Mesothelial cell of epicardium (in vitro differentiated cells): ENCODE measurements at places on chromosomes 16 and 17. TPM values are rescaled to one million over a fixed set of nuclear protein-coding genes. Genes with fewer than 3 reads are reported as not detected.

The TPSG1 gene
- not detected in 3 replicates for total RNA-seq

The FOXL1 gene
- 2.5 to 3.2 TPM (median 2.5 TPM) in 3 replicates for total RNA-seq

The SSTR5 gene
- not detected in 3 replicates for total RNA-seq

The HBA2 gene
- not detected in 3 replicates for total RNA-seq

The TBC1D3K gene
- not detected in 3 replicates for total RNA-seq

The SBK1 gene
- total RNA-seq = 50.1 to 51.9 TPM (median 51.4 TPM) in 3 replicates

The MAPT gene
- 2.5 to 3.1 TPM (median 2.8 TPM) in 3 replicates for total RNA-seq

The HEATR3 gene
- 16.0 to 19.2 TPM (median 18.4 TPM) in 3 replicates for total RNA-seq

The JMJD8 gene
- 46.1 to 51.2 TPM (median 46.5 TPM) in 3 replicates for total RNA-seq

The STAC2 gene
- total RNA-seq = 0.63 to 0.86 TPM (median 0.77 TPM) in 3 replicates

The CD300LG gene
- 0.18 TPM in 1 of 3 replicates, not detected in the others for total RNA-seq

The TMEM235 gene
- 1.5 to 1.8 TPM (median 1.5 TPM) in 3 replicates for total RNA-seq

The C17orf100 gene
- total RNA-seq = 6.1 to 7.6 TPM (median 7.1 TPM) in 3 replicates
